ENCODE measurements at places on chromosomes 5 and 9. TPM values are rescaled to one million over a fixed set of nuclear protein-coding genes. Genes with fewer than 3 reads are reported as not detected.

Gene GKAP1
- total RNA-seq = 1.2 TPM

Gene ZCCHC7
- total RNA-seq = 14.1 TPM

DNA sequence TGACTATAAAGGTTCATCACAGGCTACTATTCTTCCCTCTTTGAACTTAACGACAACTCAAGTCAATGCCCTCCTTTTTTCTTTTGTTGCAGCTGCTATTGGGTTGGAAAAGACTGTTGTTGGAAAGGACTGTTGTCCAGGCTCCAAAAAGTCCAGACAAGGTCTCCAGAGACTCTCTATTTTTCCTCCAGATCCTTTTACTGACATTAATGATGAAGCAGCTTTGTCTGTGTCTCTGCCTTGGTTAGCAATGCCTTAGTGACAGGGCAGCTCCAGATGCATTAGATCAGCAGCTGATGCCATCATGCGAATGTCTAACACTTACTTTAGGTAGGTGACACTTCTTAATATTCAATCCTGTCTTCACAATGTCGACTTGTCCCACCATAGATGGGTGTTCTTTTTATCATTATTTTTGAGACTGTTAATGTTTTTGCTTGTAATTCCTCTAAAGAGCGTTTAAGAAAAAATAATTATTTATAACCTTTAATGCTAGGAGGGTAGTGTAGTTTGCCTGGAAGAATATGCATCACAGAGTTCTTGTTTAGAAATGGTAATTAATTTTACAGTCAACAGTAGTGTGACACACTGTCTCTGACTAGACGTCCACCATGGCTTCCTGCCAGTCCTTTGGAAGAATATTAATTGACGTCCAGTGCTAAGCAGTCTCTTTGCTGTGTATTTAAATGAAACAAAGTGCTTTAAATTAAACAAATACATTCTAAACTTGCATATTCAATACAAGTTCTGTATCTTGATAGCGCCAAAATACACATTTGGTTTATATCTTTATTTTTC is 492.2 kb downstream of the NR2F1-AS1 start:
- DNase-seq = peak; percentile 8

- no peak for DNase-seq
Observed at GRCh38 chr9:38125889-38126288, 56.9 kb upstream of the SHB start.
